ENCODE measurements at places on chromosomes 2 and 18.

GRCh38 chr2:134193006-134193405, 60.9 kb upstream of the MGAT5 start:
- peak; percentile 67 for DNase-seq

DNA sequence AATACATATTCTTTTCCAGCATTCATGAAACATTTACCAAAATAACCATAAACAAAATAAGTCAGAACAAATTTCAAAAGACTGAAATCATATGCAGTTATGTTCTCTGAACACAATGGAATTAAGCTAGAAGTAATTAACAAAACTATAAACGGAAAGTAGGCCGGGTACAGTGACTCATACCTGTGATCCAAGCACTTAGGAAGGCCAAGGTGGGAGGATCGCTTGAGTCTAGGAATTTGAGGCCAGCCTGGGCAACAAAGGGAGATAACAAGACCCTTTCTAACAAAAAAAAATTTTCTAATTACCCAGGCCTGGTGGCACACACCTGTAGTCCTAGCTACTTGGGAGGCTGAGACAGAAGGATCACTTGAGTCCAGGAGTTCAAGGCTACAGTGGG, 14.9 kb downstream of the ATAD2B start:
- DNase-seq, result no peak

- peak; percentile 95 for DNase-seq
Measured at GRCh38 chr2:223601932-223602666, at the start of gene SCG2. TSS of gene SCG2 (minus strand) at chr2:223602361. CDS start at chr2:223599282, 3,079 bp downstream.

GRCh38 chr18:47737198-47737830, 193.1 kb downstream of the SMAD2 start:
- DNase-seq, result no peak

Data from fibroblast of pulmonary artery (primary cell).